ENCODE measurements at places on chromosomes 1 and 21. TPM values are rescaled to one million over a fixed set of nuclear protein-coding genes. Genes with fewer than 3 reads are reported as not detected.

GRCh38 chr1:53927376-53927881 is 18.1 kb downstream of the IFT25 start:
- no peak for DNase-seq

IQGAP3 gene
- 6.4 TPM for total RNA-seq

- no peak for DNase-seq
Measured at GRCh38 chr1:166378805-166379204, 212.0 kb upstream of the FAM78B start.

LCE1F gene
- total RNA-seq = not detected

DNA sequence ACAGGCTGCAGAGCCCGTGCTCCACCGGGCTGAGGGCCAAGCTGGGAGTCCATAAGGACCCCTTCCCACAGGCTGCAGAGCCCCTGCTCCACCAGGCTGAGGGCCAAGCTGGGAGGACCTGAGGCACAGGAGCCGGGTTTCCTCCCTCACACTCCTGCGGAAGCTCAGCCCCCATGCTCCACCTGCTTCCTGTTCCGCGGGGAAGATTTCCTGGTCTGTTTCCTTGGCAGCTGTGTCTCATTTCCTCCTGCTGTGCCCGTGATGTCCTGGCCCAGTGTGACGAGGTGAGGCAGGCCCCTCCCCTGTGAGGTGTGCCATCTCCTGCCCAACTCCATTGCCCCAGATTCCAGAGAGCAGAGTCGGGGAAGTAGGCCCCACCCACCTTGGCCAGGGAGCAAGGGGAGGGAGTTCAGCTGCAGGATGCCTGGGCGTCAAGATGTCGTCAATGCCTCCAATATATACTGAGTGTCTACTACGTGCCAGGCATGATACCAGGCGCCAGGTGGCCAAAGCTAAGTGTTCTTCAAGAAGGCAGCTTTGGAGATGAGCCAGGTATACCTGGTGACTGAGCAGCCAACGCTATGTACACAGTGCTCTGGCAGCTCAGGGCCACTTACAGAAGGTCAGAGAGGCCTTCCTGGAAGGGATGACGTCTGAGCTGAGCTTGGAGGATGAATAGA is 58.8 kb downstream of the NAV1 start:
- DNase-seq = no peak

- DNase-seq = no peak
Measured at GRCh38 chr1:179263121-179263520, 30.5 kb upstream of the SOAT1 start.

DNA sequence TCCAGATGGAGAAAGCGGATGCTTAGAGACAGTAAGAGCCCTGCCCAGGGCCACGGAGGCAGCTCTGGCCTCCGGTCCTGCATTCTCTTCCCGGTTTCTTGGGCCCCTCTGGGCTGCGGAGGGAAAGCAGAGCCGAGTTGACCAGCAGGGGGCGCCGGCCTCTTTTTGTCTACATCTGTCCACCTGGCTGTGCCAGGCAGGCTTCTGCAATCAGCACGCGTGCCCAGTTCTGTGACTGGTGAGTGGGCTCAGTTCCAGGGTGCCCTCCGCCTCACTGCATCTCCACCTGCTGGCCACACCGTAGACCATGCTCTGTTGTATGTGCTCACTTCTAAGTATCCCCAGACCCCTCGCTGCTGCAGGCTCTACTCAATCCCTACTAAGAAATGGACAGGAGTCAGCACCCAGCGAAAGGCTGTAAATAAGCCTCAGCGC is 6.7 kb upstream of the HUNK start:
- peak; percentile 67 for DNase-seq

- DNase-seq = no peak
Measured at GRCh38 chr1:40316595-40317393, at the start of gene COL9A2. TSS of gene COL9A2 (minus strand) at chr1:40317286. CDS start at chr1:40317197, 89 bp downstream.

GRCh38 chr1:25540750-25541342 is 2.6 kb upstream of the LDLRAP1 start:
- DNase-seq = no peak

PER3 gene
- 3.7 TPM for total RNA-seq

CYYR1 gene
- not detected for total RNA-seq

TTC24 gene
- total RNA-seq = 1.8 TPM

NHLH1 gene
- total RNA-seq = 1.2 TPM

GRCh38 chr1:7609311-7609994 is 161.6 kb upstream of the VAMP3 start:
- no peak for DNase-seq

GRCh38 chr1:59666106-59666505 is 148.6 kb upstream of the HOOK1 start:
- DNase-seq = no peak

DNA sequence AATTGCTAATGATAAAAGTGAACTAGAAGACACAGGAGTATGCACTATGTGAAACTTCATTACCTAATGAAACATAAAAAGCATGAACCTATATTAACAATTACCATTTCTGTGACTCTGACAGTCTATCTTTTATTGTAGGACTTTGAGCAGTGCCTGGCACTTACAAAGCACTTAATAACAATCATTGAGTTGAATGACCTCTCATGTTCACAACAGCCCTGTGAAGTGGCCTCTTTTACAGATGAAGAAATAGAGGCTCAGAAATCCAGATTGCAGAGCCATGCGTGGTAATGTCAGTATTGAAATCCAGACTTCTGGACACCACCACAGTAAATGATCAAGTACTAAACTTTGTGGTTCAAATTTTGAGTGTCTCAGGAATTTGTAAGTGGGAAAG is 326.4 kb downstream of the NTNG1 start:
- no peak for DNase-seq

- DNase-seq = no peak
Measured at GRCh38 chr1:101137144-101138126, 99.4 kb upstream of the S1PR1 start.

GRCh38 chr1:219801156-219801820 is 127.1 kb downstream of the SLC30A10 start:
- no peak for DNase-seq

- DNase-seq = no peak
Measured at GRCh38 chr21:34523019-34523555, 11.1 kb upstream of the KCNE1 start.

PDZK1IP1 gene
- total RNA-seq = not detected

DNA sequence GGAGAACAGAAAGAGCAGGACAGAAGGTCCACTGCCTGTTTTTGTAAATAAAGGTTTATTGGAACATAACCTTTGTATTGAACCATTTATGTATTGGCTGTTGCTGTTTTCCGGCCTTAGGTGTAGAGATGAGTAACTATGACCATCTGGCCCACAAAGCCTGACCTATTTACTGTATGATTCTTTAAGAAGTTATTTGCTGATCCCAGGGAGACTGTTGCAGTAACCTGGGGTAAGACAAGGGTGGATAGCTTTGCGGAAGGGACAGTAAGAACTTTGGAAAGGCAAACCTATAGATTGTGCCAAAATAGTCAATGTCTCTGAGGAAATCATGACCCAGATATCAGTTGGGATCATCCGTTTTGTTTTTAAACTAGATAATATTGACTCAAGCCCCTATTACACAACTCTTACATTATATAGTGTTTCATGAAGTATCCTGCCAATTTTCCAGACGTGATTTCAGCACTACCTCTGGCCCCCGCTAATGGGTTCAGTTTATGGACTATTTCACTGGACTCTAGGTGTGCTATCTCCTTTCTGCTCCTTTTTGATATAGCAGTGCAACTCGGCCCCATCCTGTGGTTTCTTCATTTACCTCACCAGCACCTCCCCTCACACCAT is 20.8 kb upstream of the TLCD4 start:
- DNase-seq = no peak

DNA sequence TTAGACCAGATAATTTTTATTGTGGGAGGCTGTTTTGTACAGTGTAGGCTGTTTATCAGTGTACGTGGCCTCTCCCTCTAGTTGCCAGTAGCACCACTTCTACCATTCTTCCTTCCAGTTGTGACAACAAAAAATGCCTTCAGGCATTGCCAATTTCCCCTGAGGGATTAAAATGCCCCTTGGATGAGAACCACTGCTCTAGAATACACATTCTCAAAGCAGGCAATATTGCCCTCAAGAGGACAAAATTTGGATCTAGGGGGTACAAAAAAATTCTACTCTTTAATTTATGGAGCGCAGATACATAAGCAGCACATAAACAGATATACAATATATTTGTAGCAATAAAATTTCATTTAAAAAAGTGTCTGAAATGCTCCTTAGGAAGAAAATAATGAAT is 674.6 kb downstream of the PTPRC start:
- DNase-seq = no peak

GRCh38 chr21:44416193-44416592 is 39.1 kb upstream of the LRRC3 start:
- DNase-seq = no peak

- DNase-seq = no peak
Measured at GRCh38 chr1:237258871-237259270, 216.9 kb downstream of the RYR2 start.

NTNG1 gene
- total RNA-seq = not detected

LCE2C gene
- not detected for total RNA-seq

GRCh38 chr1:196607981-196608380 is 259 bp downstream of the KCNT2 start:
- no peak for DNase-seq

RPTN gene
- total RNA-seq = not detected

OR10T2 gene
- total RNA-seq = not detected

DNA sequence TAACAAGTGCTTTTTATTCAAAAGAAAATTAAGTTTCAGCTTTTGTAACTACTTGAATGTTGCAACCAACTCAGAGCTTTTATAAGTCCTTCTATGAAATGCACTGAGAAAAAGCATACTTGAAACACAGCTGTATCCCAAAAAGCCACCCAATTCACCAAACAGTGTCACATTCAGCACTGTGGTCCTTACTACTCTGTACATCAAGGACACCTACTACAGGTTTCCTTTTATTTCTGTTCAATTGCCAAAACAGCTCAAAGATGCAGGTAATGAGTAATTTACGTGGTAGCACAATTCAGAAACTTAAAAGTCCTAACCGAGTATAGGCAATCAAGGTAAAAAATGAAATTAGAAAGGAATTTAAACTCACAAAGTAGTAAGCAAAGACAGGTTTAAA is 2.5 kb downstream of the EIF4G3 start:
- no peak for DNase-seq

GRCh38 chr1:219271818-219272535 is 98.3 kb downstream of the LYPLAL1 start:
- no peak for DNase-seq

- DNase-seq = no peak
Measured at GRCh38 chr21:26199456-26199855, 28.9 kb upstream of the APP start.

S100A12 gene
- not detected for total RNA-seq

DNA sequence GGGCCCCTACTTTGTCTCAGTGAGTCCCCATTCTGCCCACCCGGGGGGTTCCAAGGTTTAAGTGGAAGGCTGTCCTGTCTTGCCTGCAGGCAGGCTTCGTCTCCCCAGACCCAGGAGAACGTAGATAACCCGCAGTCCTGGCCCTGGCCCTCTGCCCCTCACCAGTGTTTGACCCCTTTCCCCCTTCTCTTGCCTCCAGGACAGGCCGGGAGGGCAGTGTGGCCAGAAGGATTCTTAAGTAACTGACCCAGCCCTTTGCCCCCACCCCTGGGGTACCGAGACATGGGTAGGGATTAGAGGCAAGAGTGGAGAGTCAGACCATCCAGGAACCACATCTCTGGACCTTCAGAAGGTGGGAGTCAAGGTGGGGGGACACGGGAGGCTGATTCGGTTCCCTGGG is 8.8 kb downstream of the TMEM222 start:
- DNase-seq = peak; percentile 23
